Central memory CD8-positive, alpha-beta T cell (primary cell): ENCODE measurements at places on chromosomes 1 and 21.

GRCh38 chr1:25355841-25356395 is 17.8 kb downstream of the TMEM50A start:
- no peak for DNase-seq

GRCh38 chr1:57058652-57059501 is 93.1 kb upstream of the C8B start:
- DNase-seq = no peak

GRCh38 chr21:41571938-41572510 is 64.1 kb upstream of the TMPRSS2 start:
- DNase-seq = no peak

DNA sequence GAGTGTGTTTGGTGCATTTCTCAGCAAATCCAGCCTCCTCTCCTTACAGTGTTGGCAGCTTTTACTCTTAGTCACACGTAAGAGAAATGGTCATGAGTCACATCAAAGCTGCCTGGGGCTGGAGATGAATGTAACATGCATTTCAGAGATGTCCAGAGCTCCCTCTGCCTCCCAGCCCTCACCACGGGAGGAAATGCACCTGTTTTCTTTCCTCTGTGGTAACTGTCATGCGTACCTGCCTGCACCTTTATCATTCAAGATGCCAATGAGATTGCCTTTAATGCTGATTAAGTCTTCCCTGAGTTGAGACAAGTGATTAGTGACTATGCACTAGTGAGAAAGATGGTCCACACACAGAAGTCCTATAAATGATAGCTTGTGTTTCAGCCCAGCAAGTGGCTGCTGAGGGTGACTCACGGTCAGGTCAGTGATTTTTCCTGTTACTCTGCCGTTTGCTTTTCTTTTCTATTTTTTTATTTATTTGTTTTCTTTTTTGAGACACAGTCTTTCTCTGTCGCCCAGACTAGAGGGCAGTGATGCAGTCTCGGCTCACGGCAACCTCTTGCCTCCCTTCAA is 277.3 kb upstream of the FMN2 start:
- no peak for DNase-seq

DNA sequence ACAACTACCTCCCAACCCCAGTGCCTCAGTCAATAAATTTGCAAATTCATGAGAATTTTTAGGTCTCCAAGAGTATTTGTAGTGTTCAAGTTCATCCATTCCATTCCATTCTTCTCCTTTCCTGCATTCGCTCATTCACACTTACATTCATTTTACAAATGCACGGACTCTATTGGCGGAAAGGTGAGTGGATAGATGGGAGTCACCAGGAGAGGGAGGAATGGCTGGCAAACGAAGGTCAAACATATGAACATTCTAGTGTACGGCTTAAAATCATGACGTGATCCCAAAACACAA is 2.5 kb downstream of the LORICRIN start:
- DNase-seq = no peak

DNA sequence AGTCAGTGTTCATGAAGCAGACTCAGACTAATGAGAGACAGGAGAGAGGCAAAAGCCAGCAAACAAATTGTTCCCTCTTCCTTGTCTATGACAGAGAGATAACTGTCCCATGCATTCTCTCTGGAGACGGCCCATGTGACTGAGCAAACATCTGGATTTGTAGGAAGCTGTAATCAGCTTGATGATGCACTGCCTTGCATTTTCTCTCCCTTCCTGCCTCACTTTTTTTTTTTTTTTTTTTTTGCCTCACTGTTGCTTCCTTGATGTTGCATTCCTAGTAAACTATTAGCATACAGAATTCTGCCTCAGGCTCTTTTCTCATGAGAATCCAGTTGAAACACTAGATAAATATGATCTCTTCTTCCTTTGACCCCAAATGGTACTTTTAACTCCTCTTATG is 134.5 kb downstream of the HHIPL2 start:
- no peak for DNase-seq

DNA sequence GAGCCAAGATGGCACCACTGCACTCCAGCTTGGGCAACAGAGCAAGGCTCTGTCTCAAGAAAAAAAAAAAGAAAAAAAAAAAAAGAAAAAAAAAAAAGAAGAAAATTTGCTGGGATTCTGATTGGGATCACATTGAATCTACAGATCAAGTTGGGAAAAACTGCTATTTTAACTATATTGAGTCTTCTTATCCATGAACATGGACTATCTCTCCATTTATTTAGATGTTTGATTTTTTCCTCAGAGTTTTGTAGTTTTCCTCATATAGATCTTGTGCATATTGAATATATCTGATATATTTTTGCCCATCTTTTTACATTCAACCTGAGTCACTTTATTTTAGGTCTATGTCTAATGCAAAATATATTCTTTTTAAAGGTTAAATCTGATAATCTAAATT is 58.3 kb upstream of the B3GALNT2 start:
- no peak for DNase-seq

DNA sequence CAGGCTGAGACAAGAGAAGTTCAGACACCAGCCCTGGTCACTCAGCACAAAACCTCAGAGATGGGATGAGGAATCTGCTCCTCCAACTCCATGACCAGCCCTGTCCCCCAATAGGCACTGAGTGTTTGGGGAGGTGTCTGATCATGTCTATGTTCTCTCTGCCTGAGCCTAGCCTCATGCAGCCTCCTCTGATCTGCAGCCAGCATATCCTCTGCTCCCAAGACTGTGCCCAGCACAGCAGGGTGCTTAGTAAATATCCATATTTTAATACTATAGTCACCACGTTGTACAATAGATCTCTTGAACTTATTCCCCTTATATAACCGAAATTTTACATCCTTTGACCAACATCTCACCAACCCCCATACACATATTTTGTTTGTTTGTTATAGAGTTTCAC is 202.9 kb downstream of the MATN1 start:
- DNase-seq = peak; percentile 1

DNA sequence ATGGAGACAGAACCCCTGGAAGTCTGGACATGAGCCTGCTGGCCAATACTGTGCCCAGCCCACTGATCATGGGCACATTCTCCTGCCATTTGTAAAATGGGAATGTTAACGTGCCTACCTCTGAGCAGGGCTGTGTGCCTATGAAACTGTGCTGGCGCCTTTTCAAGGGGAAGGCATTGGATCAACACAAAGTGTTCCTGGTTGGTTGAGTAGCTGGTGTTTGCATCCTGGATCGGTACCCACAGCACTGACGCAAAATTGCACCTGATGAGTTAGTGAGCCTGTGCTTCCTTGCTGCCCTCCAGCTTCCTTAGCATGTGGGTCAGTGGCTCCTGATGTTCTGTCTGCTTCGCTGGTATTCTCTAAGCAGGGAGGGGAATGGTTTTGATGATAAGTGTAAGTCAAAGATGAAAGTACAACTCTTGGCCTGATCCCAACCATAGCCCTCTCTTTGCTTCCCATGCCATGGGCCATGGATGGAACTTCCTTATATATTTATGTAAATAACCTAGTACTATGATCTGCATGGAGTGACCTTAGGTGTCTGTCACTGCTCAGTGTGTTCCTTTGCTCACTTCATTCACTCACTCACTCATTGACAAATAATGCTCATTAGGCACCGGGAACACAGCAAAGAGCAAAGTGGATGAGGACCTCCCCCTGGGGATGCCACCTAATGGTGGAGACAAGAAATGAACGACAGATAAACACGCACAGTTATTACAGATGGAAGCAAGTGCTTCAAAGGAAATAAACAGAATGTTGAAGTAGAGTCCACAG is 22.7 kb downstream of the MAB21L3 start:
- no peak for DNase-seq
